ENCODE measurements at places on chromosomes 6 and 20.

DNA sequence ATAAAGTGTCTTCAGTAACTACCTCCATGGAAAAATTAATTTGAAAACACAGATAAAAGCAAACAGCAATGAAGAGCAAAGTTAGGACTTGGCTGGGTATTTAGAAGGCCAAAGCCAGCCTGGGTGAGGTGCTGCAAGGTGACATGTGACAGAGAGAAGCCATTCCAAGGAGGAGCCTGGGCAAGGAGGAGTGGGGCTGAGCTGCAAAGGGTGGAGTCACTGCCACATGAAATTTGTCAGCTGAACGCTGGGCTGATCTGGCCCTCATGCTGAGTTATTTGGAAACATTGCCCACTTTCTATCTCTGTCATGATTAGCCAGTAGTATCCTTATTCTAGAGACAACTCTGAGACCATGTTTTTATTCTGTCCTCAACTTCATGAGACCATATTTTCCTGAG is 76.3 kb downstream of the PERP start:
- DNase-seq: no peak

DNA sequence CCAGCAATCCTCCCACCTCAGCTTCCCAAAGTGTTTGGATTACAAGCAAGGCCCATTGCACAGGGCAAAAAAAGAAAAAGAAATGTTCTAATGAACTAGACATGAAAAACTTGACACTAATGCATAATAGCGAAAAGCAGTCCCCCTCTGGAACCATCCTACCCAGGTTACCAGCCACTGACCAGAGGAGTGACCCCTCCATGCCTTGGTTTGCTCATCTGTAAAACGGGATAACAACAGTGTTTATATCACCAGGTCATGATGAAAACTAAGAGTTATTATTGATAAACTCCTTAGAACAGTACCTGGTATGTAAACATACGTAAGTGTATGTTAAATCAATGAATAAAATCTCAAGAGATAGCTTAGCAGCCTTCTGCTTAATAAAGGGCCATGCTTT is 3.3 kb upstream of the NHSL1 start:
- DNase-seq: no peak

GRCh38 chr6:152983637-152984512 is 1.0 kb upstream of the FBXO5 start:
- DNase-seq: peak; percentile 97

DNA sequence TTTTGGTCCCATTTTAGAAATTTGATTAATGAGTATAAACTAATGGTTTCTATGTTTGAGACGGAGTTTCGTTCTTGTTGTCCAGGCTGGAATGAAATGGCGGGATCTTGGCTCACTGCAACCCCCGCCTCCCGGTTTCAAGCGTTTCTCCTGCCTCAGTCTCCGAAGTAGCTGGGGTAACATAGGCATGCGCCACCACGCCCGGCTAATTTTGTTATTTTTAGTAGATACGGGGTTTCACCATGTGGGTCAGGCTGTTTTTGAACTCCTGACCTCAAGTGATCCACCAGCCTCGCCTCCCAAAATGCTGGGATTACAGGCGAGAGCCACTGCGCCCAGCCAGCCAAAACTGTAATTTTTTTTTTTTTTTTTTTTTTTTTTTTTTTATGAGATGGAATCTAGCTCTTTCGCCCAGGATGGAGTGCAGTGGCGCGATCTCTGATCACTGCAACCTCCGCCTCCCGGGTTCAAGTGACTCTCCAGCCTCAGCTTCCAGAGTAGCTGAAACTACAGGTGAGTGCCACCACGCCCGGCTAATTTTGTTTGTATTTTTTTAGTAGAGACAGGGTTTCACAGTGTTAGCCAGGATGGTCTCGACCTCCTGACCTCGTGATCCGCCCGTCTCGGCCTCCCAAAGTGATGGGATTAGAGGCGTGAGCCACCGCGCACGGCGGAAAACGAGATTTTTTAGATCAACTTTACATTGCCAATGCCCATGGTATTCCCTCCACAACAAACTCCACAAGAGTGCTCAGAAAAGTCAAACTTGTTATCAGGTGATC is 127.8 kb downstream of the HFE start:
- no peak for DNase-seq

GRCh38 chr6:90297115-90297866 is 648 bp upstream of the BACH2 start:
- no peak for DNase-seq

DNA sequence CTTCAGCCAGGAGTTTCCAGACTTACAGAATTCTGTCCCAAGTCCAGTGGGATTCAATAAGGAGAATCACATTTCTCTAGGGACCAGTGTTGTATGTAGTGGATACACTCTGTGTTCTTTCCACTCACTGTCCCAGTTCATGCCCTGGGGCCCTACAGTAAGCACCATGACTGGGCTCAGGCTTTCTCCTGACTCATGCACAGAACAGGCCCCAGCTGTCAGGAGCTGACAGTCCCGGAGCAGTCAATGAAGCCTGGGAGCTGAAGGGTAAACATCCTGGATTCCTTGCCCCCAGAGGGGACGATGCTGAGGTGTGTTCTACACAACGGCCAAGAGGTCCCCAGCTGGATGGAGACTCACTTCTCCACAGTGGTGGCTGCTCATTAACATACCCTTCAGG is 40.2 kb upstream of the LRFN2 start:
- no peak for DNase-seq

DNA sequence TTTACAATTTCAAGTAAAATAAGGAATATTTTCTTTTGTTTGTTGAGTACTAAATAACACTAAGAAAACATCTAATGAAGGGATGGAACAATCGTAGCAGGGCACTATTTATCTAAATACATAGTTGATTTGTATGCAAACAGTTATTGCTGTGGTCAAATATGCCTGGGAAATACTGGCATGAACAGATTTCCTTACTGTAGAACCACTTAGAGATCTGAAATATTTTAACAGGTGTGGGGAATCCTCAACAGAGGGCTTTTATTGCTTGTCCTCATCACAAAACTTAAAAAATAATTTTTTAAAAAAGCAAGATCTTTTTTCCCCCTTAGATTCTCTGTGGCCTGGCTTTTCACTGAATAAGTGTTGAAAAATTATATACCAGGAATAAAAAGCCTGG is 233.0 kb upstream of the FAM83B start:
- DNase-seq: no peak

DNA sequence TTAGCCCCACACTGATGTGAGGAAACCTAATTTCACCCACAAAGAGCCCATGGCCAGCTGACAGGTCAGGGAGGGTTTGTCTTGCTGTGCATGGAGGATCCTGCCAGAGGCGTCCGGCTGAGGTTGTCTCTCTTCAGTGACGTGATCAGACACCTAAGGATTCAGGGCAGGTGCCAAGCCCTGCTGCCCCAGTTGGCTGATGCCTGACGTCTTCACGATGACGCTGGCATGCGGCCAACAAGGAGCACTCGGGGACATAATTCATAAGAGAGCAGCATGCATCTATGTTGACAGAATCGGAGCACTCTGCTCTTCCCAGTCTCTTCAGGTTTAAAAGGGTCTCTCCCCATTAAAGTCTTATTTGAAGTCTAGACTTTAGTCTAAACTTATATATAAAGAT is 47.8 kb downstream of the PSMB1 start:
- no peak for DNase-seq

DNA sequence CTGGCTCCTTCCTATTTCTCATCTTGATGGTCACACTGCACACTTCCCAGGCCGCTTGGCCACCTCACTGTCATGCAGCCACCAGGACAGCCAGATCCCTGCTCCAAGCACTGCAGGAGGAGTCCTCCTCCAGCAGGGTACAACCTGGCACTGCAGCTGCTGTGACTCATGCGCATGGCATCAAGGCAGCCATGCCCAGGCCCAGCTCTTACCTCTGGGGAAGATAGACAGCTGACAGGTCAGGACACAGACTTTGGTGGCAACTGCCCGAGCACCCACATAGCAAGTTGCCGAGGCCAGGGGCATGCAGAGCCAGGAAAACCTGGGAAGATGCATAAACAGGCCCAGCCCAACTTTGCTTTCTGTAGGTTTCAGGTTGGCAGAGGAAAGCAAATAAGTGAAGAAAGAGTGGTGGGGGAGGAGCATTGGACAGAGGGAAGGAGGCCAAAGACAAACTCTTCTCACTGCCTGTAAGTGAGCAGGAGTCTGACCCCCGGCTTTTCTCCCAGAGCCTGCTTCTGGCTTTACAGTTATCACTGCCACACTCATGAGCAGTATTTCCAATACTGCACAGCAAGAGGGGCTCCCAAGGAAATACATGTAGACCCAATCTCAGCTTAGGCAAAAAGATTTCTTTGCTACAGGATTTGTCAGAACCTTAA is 38.8 kb downstream of the SLC22A3 start:
- no peak for DNase-seq

DNA sequence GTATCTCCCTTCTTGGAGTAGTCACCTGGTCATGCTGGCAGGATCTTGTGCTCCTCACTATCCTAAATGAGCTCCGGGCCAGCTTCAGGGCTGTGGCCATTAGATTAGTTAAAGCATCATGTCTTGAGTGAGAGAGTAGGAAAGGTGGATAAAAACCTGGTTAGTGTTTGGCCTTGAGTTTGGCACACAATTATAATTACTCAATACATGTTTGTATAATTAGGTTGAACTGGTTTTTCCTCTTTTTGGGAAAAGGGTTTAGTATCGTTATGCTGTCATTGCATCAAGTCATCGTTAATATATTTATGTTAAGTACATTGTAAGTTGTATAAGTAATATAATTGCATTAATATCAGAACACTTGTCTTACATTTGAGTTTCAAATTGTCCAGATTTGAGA is 126.3 kb downstream of the CDKAL1 start:
- no peak for DNase-seq

DNA sequence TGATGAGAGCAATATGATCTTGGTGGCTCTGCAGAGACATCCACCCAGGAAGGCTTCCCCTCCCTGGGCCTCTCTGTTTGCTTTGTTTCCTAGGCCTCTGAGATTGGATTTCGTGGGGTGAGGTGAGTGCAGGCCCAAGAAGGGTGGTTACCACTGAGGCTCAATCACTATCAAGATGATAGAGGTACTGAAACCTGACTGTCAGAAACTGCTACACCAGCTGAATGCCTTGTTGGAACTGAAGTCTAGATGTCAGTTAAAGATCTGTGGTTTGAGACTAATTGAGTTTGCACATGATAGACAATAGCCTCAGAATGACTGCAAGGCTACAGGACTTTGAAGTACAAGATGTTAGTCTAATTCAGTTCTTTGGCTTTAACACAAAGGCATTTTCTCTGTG is 15.2 kb downstream of the VNN1 start:
- no peak for DNase-seq

DNA sequence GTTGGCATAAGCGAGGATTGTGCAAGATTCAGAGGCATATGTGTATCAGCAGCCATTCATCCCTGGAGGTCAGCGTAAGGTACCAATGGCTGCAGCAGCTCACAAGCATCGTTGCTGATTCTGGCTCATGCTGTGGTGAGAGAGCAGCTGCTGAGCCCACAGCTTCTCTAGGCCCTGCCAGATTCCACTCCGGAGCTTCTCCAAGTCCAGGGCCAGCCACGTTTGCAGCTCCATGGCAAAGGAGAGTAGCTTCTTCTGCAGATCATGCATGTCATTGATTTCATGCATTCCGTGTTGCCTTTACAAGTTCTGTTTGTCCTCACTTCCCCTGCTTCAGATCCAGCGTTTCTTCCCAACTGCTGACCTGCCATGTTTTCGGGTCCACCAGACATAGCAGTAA is 474.8 kb upstream of the ID4 start:
- no peak for DNase-seq

DNA sequence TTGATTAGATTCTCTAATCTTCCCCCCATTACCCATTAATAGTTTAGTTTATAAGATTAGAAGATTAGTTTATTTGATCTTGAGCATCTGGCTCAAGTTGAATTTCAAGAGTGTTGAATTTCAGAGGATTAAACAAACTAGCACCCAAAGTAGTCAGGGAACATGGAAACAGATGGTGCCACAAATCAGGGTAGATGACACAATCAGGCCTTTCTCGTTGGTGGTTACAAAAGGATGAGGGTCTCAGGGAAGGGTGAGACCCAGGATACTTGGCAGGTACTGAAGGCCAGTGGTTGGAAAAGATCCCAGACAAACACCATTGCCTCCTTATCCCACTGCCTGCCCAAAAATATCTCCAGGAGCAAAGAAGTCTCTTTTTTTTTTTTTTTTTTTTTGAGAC is 29.5 kb upstream of the ADGRF1 start:
- DNase-seq: no peak

GRCh38 chr6:63997221-63997620 is 361.6 kb downstream of the PHF3 start:
- DNase-seq: no peak

DNA sequence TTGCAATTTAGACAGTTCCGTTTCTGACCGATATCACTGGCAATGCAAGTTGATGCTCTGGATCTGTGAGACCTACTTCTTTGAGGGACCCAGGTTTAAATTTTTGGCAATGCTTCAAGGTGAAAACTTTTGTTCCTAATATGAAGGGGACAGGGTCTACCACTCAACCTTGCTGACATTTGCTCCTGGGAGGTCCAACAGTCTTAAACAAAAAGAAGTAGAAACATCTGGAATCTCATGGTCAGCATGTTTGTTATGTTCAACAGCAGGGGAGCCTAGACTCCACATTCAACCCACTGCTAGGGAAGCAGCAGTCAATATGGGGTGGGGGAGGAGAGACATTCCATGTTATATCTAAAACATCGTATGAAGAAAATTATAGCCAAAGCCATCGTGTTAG is 196.4 kb downstream of the SIM1 start:
- no peak for DNase-seq

DNA sequence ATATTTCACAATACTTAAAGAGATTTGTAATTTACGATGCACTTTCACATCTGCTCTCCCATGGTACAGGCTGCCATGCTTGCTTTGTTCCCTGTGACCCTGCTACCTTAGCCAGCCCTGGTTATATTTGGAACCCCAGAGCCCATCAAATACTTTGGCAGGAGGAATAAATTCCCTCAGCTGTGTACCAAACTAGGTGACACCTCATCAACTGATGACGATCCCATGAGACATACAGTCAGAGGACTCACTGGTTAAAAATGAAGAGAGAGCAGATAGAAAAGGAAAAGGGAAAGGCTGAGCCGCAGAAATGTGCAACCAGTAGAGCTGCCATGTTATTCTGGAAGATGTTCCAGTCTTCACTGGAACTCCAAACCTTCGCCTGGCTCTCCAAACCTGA is 120.0 kb downstream of the SIM1 start:
- no peak for DNase-seq

Measured in right atrium auricular region (tissue), 2 donors.